Activated T-helper 2 cell treated with anti-CD3 and anti-CD28 coated beads, Interferon-gamma antibody, Interleukin-2, Interleukin-4, amounts not matched to agents 10 μg/mL and 5 μg/mL and 100 μg/mL, durations not matched to agents 14 hours and 24 hours and 36 hours (primary cell): ENCODE measurements at places on chromosomes 6 and 20. TPM values are rescaled to one million over a fixed set of nuclear protein-coding genes. Genes with fewer than 3 reads are reported as not detected.

Gene SEMG1
- not detected in 2 replicates for total RNA-seq

Gene ADTRP
- total RNA-seq: 0.67 and 1.6 TPM in 2 replicates

Gene BCAS1
- total RNA-seq: not detected in 2 replicates

Gene AIF1
- total RNA-seq: 71.8 and 78.2 TPM in 2 replicates

Gene MCM8
- 33.5 and 35.2 TPM in 2 replicates for total RNA-seq

Gene KIAA1755
- not detected in 2 replicates for total RNA-seq

- no peak for DNase-seq
Measured at GRCh38 chr6:170509723-170510018, 43.4 kb downstream of the PSMB1 start.

DNA sequence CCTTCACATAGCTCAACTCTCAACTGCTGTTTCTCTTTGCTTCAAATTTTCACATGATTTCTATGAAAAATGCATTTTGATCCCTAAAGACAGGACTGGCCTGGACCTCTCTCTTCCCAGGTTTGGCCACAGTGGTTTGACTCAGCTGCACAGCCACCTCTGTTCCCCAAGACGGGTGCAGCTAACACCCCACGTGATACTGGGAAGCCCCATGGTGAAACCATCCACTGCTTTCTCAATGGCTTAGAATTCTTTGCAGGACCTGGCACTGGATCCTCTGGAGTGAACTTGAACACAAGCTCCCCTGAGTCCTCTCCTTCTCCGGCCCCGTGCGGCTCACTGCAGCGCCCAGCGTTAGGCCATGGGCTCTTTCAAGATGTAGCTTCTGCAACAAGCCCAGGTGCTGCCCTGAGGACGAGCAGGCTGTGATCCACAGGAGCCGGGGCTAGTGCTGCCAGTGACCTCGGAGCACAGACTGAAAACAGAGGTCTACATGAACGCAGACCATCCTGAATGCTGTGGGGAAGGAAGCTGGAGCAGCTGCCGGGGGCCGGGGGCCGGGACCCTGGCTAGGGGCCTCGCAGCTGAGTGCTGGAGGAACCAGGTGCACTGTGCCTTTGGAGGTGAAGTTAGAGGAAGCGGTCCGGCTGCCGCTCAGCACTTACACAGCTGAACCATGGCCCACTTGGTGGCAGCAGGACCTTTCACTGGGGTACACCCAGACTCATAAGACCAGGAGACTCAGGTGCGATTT, 58.8 kb upstream of the MPC1 start:
- no peak for DNase-seq

DNA sequence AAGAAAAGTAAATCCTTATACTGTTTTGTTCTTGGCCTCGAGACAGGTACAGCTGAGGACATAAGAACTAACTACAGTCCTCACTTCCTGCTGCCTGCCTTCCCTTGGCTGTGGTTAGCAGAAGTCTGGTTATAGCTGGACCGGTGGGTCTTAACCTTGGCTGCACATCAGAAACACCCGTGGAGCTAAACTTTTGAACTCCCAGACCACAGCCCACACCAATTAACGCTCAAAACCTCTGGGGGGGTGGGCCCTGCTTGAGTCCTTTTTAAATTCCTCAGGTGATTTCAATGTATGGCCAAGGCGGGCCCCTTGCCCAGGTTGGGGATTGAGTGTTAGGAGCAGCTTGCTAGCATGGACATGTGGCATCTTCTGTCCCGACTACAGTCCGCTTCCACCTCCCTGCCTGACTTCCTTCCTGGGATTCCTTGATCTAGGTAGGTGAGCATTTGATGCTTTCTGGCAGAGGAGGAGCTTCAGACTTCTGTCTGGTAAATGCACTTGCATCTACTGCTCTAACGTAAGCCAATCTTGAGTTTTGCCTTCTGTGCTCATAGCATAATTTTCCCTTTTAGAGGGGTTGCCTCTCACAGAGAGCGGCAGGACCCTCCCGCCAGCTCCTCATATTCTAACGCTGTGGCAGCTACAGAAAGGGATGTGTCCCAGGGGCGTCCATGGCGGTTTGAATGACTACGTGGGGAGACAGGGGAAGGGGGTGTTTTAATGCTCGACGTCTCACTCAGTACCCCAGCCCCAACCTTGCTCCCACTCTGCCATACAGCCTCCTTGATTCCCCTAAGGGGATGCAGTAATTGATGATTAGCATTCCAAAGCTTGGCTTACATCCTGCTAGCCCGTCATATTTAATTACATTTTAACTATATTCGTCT, 390.1 kb downstream of the ZFAND3 start:
- DNase-seq: no peak

- no peak for DNase-seq
Measured at GRCh38 chr6:150301846-150302519, 66.8 kb upstream of the IYD start.

DNA sequence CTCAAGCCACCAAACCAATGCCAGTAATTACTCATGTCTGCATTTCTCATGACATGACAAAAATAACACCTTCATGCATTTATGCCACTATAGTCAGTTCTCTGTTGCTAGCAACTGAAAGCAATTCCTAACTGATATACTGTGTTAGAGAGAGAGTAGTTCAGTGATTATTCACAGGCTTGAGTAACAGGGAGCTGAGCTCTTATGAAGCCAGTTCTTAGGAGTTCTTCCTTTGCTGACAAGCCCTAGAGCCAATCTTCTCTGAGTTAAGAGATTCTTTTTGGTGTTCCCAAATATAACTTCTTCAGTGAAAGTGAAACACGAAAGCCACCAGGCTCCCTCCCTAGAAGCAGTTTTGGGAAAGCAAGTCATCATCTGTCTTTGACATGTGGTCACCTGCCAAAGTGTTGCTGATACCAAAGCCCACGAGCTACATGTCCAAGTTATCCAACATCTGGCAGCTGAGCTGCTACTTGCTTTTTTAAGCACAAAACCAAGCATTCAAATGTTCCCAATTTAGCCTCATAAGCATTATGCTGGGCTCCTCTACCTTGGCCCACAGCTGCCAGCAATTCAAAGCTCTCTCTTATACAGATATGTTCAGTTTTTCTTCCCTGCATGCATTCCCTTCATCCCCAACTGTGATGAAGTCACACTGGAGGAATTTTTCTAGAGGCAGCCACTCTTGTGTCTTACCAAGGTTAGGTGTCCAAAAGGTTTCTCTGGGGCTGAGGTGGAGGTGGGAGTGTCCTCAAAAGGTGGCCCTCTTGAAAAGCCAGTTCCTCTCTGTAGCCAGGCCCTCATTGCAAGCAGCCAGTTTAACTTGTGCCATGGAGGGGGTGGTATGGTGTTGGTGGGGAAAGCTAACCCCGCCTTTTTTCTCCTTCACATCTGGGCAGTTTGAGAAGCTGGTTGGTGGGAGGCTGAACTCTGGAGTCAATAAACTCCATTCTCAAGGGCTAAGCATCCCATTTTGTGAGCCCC, 92.7 kb upstream of the ARMC2 start:
- DNase-seq: no peak

DNA sequence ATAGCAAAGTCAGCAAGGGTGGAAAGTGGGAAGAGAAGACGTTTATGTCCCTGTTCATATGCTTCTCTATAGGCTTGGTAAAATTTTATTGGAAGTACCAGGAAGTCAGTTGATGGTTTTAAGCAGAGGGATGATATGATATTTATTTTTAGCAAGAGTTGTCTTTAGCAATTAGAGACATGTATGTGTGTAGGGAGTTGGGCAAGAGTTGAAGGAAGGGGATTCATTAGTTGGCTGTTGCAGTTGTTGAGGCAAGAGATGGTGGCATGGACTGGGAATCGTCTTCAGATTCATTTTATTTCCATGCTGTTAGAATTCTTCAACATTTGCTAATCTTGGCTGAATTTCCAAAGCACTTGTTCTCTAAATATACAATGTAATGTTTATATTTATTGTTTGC, 85.6 kb downstream of the QKI start:
- no peak for DNase-seq

GRCh38 chr6:118295336-118295735, 252.8 kb upstream of the PLN start:
- DNase-seq: no peak

DNA sequence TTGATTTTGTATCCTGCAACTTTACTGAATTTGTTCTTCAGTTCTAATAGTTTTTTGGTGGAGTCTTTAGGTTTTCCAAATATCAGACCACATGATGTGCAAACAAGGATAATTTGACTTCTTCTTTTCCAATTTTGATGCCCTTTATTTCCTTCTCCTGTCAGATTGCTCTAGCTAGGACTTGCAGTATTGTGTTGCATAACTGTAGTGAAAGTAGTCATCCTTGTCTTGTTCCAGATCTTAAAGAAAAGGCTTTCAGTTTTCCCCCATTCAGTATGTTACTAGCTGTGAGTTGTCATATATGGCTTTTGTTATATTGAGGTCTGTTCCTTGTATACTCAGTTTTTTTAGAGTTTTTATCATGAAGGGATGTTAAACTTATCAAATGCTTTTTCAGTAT, 4.6 kb downstream of the MICB start:
- no peak for DNase-seq

- no peak for DNase-seq
Measured at GRCh38 chr20:23083553-23084220, 2.4 kb downstream of the CD93 start.

- DNase-seq: no peak
Measured at GRCh38 chr20:61997372-61997771, 68.3 kb downstream of the TAF4 start.

DNA sequence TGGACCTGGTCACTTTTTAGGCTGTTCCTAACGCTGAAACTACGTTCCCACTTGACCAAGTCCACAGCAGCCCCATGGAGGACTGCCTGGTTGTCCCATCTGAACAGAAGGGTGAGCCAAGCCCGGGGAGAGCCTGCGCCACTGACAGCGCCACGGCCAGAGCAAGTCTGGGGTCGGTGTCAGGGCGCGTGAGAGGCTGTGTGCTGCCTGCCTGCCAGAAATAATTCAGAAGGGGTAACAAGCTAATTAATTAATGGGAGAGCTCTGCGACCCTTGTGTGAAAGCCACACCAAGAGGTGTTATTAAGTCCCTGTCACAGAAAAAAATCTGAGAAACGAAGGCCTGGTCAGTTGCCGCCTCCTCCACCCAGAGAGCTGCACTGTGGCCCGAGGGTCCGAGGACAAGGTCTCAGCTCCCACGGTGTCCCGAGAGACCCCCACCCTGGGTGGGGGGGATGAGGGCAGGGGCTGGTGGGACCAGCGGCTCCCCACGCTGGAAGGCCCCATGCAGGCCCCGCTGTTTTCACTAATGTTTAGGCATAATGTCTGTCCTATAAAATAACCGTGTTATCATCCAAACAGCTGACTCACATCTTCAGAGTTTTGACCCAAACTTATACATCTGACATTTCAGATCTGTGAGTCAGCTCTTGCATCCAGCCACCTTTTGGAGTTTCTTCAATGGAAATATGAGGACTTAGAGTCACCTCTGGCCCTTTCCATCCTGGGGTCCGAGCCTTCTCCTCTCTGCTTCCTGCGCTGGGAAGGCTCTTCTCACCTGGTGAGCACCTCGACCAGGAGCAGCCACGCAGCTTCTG, 58.5 kb downstream of the DLL1 start:
- DNase-seq: no peak

DNA sequence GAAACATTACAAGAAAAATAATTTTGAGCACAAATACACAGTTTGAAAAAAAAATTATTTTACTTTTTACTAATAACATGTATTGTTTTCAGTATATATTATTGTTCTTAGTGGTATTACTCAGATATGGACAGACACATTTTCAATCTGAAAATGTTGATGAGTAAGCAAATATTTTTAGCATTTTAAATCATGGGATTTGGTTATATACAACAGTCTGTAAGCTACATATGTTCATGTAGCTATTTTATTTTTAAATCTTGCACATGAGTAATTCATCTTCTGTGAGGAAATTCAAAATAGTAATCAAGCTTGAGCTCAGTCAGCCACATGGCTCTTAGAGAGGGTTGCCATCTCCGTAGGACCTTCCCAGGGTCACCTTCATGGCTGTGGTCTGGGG, 471.9 kb downstream of the QKI start:
- DNase-seq: no peak

DNA sequence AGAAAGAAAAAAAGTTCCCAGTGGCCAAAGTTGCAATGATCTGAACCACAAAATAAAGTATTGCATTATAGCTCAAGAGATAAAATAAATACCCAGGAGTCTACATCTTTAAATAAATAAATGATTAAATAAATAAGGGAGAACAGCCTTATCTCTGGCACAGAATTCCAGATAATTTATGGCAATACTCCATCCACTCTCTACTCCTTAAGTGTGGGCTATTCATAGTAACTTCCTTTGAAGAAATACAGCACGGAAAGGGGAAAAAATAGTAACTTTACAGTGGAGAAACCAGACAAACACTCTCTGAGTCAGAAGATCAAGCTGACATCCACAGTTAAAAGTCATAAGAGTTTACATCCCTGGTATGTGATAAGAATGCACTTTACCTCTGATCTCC, 11.6 kb downstream of the AURKA start:
- DNase-seq: no peak

GRCh38 chr6:139927236-139927635, 552.8 kb upstream of the CITED2 start:
- DNase-seq: no peak

DNA sequence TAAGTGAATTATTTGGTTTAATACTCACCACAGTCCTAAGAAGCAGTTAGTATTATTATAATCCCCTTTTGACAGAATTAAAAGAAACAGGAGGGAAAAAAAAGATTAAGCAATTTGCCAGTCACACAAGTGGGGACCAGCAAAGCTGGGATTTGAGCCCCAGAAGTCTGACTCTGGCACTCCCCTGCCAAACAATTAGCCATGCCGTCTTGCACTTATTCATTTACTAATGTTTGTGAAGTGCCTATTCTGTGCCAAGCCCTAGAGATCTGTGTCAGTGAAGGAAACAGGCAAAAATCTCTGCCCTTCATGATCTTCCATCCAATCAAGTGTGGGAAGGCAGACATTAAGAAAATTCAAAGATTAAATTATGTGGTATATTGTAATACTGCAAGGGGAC, 126.0 kb upstream of the TOP1 start:
- DNase-seq: no peak

GRCh38 chr6:74742793-74743508, 462.9 kb downstream of the COL12A1 start:
- DNase-seq: no peak

DNA sequence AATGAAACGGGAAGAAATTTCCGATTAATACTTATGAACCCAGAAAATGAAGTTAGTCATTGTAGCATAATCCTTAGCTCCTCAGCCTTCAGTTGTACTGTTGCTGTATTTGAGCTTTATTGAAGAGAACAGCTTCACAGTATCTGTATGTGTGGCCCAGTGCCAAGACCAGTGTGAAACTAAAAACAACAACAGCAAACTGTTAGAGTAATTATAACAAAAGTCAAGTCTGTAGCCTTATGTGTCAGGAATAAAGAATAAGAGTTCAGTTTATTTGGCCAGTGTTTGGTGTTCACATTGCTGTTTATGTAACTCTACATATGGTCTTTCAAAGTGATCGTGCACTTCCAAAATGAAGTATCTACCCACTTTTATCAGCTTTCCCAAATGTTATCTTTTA, 70.9 kb downstream of the ARID1B start:
- no peak for DNase-seq
